CD4-positive, alpha-beta memory T cell (primary cell): ENCODE measurements at places on chromosomes 5 and 9. TPM values are rescaled to one million over a fixed set of nuclear protein-coding genes. Genes with fewer than 3 reads are reported as not detected.

Gene PIP5KL1
- 0.79 TPM for polyA plus RNA-seq

Gene WNT8A
- polyA plus RNA-seq: 0.22 TPM

Gene UNC5A
- not detected for polyA plus RNA-seq

Gene NFIB
- not detected for polyA plus RNA-seq

Gene CBY3
- 0.56 TPM for polyA plus RNA-seq

Gene PCDHA11
- not detected for polyA plus RNA-seq

Gene ASPN
- polyA plus RNA-seq: not detected

Gene SH3RF2
- not detected for polyA plus RNA-seq

Gene ENTPD2
- polyA plus RNA-seq: not detected

GRCh38 chr5:148347706-148348105 is 12.3 kb downstream of the SPINK9 start:
- no peak for DNase-seq
- no peaks in the 10 kb centered on the region for H3K27me3 ChIP-seq
- H3K36me3 ChIP-seq: no peaks in the 10 kb centered on the region
- H3K27ac ChIP-seq: no peak overlapping the region

GRCh38 chr9:78778861-78779374 is 482.0 kb downstream of the PSAT1 start:
- DNase-seq: no peak
- no peak overlapping the region for H3K4me3 ChIP-seq
- no peaks in the 10 kb centered on the region for H3K36me3 ChIP-seq
- no peaks in the 10 kb centered on the region for H3K4me1 ChIP-seq
- H3K27me3 ChIP-seq: no peaks in the 10 kb centered on the region
- no peak overlapping the region for H3K27ac ChIP-seq

GRCh38 chr9:99826579-99826978 is 4.9 kb downstream of the NR4A3 start:
- H3K27me3 ChIP-seq: peaks cover 26% of the 10 kb centered on the region
- peak; percentile 42 for DNase-seq
- H3K36me3 ChIP-seq: no peaks in the 10 kb centered on the region
- no peak overlapping the region for H3K4me3 ChIP-seq

- H3K36me3 ChIP-seq: no peaks in the 10 kb centered on the region
- H3K27me3 ChIP-seq: no peaks in the 10 kb centered on the region
- no peak overlapping the region for H3K4me3 ChIP-seq
- DNase-seq: no peak
- H3K27ac ChIP-seq: no peak overlapping the region
- H3K4me1 ChIP-seq: no peaks in the 10 kb centered on the region
These were observed 55.5 kb downstream of the FAM81B start for GRCh38 chr5:95446560-95447221.

DNA sequence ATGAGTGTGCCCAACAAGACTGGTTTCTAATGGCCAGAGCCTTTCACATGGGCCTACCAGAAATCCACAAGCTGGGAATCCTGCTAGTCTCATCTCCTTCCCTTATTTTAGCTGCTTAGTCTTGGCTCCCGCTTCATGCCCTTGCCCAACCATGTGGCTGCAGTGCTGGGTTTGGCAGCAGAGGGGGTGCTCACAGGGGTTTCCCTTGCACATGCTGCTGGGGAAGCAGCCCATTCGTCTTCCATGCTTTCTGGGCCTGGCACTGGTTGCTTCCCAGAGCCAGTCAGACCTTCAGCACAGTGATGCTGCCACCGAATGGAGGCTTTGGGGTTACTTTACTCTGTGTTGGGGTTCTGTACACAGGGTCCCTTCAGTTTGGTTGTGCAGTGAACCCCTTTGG is 26.3 kb downstream of the SLC46A2 start:
- no peak overlapping the region for H3K27ac ChIP-seq
- H3K36me3 ChIP-seq: peaks cover 3% of the 10 kb centered on the region
- no peaks in the 10 kb centered on the region for H3K27me3 ChIP-seq
- no peak overlapping the region for H3K4me3 ChIP-seq

DNA sequence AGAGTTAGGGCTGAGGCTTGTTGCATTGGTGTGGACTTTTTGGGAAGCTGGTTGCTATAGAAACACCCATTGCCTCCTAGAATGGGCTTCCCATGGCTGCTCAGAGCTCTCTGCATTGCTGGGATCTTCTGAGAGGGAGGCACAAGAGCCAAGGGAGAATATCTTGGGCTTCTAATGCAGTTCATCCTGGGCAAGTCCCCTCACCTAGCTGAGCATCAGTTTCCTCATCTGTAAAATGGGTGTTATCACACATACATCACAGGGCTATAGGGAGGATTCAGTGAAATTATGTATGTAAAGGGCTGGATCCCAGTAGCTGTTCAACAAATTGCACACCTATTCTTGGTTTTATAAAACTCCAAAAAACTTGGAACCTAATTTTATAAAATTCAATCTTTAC is 106.1 kb upstream of the ALDH1B1 start:
- H3K4me1 ChIP-seq: no peaks in the 10 kb centered on the region
- no peak overlapping the region for H3K27ac ChIP-seq
- H3K36me3 ChIP-seq: no peaks in the 10 kb centered on the region
- H3K4me3 ChIP-seq: no peak overlapping the region

DNA sequence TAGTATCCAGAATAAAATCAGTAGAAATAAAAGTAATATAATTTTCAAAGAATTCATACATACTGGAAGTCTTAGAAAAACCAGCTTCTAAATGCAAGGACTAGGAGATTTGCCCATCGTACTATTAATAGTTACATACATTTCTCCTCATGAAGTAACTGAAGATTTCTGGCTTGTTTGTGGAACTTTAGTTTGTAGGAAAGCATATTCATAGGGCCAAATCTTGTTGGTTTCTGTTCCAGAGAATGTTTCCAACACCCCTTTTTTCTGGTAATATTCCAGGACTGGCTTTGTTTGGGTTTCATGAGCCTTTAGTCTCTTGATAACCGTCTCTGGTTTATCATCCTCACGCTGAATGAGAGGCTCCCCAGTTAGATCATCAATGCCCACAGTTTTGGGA is 66.3 kb upstream of the TJP2 start:
- H3K36me3 ChIP-seq: no peaks in the 10 kb centered on the region
- no peak for DNase-seq
- H3K4me3 ChIP-seq: no peak overlapping the region
- no peak overlapping the region for H3K27ac ChIP-seq

DNA sequence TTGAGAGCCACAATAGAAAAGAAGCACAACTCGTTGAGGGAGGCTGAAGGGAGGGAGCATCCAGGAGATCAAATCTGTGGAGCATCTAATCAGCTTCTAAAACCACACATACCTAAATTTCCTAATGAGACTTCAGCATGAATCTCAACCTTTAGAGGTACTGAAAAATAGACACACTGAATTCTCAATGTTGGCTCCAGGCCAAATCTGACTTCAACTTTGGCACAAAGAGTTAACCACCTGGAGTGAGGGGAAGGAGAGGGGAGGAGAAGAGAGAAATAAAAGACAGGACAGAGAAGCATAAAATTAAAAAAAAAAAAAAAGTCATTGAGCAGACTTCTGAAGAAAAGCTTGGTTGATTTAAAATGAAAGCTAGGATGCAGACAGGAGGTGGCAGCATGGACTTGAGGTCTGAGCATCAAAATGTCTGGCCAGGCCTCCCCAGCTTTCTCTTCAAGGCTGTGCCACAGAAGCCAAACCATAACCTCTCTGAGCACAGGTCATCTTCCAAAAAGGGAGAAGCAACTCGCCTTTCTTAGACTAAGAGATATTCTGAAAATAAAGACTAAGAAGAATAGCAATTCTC is 205.6 kb downstream of the DENND1A start:
- H3K36me3 ChIP-seq: no peaks in the 10 kb centered on the region
- no peaks in the 10 kb centered on the region for H3K4me1 ChIP-seq

DNA sequence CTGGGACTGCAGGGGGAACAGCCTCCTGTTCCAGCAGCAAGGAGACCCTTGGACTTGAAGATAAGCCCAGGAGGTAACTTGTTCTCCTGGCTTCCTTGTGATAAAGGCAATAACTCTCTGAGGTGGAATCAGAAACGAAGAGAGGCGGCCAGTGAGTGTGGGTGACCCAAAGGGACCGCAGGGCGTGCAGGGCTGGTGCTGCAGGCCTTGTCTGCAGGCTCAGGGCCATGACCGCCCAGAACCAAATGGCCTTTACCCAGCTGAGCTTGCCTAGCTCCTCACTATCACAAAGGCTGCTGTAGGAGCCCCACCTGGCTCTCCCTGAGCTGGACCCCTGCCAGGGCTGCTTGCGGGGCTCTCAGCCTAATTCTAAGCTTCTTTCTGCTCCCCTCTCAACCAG is 72.5 kb downstream of the NDFIP1 start:
- no peaks in the 10 kb centered on the region for H3K4me1 ChIP-seq
- H3K27me3 ChIP-seq: no peaks in the 10 kb centered on the region
- DNase-seq: no peak
- H3K4me3 ChIP-seq: no peak overlapping the region
- no peaks in the 10 kb centered on the region for H3K36me3 ChIP-seq

DNA sequence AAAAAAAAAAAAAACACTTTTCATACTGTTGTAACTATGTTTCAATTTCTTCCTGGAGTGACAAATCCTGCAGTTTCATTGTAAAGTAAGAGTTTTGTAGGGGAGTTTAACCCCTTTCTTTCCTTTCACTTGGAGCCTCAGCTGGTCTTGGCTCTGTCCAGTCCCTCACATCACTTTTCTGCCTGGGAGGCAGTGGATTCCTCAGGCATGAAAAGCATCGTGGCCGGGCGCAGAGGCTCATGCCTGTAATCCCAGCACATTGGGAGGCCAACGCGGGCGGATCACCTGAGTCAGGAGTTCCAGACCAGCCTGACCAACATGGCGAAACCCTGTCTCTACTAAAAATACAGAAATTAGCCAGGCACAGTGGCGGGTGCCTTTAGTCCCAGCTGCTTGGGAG is 45.6 kb upstream of the MYO10 start:
- no peak overlapping the region for H3K27ac ChIP-seq
- no peak overlapping the region for H3K4me3 ChIP-seq
- H3K4me1 ChIP-seq: no peaks in the 10 kb centered on the region

DNA sequence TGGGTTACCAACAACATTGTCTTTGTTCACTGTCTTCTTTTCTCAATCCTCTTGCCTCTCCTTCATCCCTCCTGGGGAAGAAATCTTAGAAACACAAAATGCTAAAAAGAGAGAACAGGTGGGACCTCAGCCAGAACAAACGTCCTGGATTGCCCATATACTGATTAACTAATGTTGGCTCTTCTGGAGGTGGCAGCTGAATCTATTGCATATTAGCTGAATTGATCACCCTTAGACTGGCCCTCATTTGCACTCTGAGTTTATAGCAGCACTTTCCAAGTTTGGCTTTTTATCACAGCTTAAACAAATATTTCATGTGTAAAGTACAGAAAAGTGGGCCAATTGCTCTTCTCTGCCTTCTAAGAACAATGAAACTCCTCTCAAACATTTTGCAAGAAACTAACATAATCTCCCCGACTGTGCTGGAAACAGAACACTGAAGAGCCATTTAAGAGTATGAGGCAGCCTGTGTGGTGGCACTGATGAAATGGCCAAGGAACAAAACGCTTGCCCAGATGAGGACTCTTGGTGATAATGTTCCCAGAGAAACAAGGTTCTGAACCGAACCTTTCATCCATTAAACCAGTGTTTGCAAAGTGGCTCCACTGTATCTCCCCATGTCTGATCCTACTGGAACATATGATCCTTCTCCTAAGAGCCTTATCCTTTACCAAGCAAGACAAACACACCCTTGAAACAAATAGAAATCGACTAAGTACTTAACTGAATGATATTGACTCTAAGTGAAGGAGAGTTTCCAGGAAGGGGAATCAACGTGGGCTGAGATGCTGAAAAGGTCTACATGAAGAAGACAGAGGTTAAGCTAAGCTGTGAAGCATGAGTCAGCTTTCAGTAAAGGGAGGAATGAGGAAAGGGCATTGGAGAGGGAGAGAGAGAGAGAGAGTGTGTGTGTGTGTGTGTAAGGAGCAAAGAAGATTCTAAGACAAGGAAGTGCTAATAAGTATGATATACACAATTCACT is 83.2 kb upstream of the LIFR start:
- no peaks in the 10 kb centered on the region for H3K36me3 ChIP-seq
- no peaks in the 10 kb centered on the region for H3K4me1 ChIP-seq
- DNase-seq: no peak

- H3K27me3 ChIP-seq: no peaks in the 10 kb centered on the region
- no peak overlapping the region for H3K27ac ChIP-seq
- no peak overlapping the region for H3K4me3 ChIP-seq
These were observed 9.1 kb downstream of the BRD3OS start for GRCh38 chr9:134034215-134035040.

DNA sequence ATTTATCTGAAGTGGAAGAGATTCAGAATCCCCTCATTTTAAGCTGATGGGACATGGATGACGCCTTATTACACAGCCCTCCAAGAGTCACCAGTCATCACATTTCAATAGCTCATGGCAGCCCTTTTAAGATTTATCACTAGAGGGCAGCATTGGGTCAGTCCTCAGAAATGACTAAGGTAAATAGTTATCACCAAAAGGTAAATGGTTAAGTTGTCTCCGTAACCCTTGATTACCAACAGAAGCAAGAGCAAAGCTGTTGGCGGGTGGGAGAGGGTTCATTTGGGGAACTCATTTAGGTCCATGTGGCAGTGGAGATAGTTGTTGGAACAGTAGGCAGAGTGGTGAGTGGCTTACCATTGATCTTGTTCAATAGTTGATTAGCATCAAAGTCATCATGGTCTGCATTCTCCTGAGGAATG is 12.0 kb upstream of the C9 start:
- no peaks in the 10 kb centered on the region for H3K4me1 ChIP-seq
- H3K36me3 ChIP-seq: no peaks in the 10 kb centered on the region
- no peak overlapping the region for H3K4me3 ChIP-seq

DNA sequence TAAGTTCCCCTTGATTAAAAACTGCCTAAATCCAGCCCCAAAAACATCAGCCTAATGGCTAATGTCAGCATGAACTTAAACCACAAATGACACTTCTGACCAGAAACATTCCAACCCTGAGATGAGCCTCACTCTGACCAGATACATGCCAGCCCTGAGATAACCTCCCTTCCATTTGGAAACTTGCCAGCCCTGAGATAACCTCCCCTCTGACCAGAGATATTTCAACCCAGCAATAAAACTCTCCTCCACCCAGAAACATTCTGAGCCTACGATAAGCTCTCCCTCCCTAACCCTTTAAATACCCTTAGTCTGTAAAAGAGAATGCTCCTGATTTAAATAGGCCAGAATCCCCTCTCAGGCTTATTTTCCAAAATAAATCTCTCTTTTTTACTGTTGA is 1035.7 kb upstream of the NUDT12 start:
- no peak overlapping the region for H3K27ac ChIP-seq
- no peak for DNase-seq
- H3K27me3 ChIP-seq: no peaks in the 10 kb centered on the region
- no peaks in the 10 kb centered on the region for H3K4me1 ChIP-seq
- no peak overlapping the region for H3K4me3 ChIP-seq

- H3K4me1 ChIP-seq: peaks cover 87% of the 10 kb centered on the region
- no peak for DNase-seq
- H3K27me3 ChIP-seq: no peaks in the 10 kb centered on the region
- H3K27ac ChIP-seq: peak overlapping the region; percentile 71
- H3K4me3 ChIP-seq: peak overlapping the region; percentile 13
- H3K36me3 ChIP-seq: peaks cover 13% of the 10 kb centered on the region
These were observed 76.2 kb downstream of the STK10 start for GRCh38 chr5:172111852-172112225.

- no peak overlapping the region for H3K27ac ChIP-seq
- H3K4me1 ChIP-seq: no peaks in the 10 kb centered on the region
- H3K4me3 ChIP-seq: no peak overlapping the region
- no peaks in the 10 kb centered on the region for H3K36me3 ChIP-seq
These were observed 278.6 kb upstream of the C9orf72 start for GRCh38 chr9:27851858-27852257.

GRCh38 chr5:125316391-125316790 is 570.0 kb upstream of the ZNF608 start:
- H3K27me3 ChIP-seq: no peaks in the 10 kb centered on the region
- no peaks in the 10 kb centered on the region for H3K4me1 ChIP-seq
- DNase-seq: no peak
- no peaks in the 10 kb centered on the region for H3K36me3 ChIP-seq
- no peak overlapping the region for H3K4me3 ChIP-seq
